NCI-H1417 (cell line): ENCODE measurements at places on chromosomes 3 and 15.

DNA sequence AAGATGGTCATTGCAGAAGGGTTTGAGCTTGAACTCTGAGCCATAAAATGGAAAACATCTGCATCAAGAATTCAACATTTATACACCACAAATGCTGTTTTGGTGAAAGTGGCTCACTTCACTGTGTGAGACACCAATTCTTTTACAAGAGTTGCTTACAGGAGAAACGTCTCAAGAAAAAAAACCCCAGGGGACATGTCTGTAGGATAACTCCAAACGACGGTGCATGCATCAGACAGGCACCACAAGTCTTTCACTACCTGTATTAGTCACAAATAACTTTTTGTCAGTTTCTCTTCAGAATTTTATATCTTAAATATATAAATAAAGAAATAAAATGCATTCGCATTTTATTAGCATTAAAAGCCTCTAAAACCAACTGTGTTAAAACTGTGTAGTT, 164.3 kb downstream of the EFHB start:
- DNase-seq: no peak

DNA sequence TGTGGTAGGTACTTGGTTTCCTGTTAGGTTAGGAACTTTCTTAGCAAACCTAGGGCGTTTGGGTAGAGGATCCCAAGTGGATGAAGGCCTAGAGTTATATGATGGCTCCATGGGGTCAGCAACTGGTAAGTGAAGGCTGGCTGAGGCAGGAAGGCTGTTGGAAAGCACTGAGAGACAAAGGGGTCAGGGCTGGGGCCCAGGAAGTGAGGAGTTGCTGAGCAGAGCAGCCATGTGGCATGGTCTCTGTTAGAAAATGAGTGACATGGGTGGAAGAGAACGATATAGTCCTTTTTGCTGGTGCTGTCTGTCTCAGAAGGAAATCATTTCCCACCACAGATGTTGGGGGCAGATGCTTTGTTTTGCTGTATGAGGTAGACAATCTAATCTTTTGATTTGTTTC, 34.5 kb upstream of the MGLL start:
- no peak for DNase-seq

DNA sequence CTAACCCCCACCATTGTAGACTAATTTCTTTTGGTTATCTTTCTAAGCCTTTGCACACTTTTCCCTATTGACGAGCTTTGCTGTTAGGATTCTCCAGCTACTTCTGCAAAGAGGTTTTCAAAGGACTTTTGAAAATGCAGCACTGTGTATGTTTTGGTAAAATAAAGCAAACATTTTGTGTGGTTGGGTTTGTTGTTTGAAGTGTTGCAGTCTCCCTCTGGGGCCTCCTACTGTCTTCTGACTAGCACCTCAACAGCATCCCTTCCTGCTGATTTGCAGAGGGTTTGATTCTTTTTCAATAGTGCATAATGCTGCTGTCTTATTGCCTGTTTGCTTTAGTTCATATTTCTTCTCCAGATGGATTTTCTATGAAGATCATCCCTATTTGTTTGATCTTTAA, 775.1 kb upstream of the CFAP20DC start:
- DNase-seq: peak; percentile 62

DNA sequence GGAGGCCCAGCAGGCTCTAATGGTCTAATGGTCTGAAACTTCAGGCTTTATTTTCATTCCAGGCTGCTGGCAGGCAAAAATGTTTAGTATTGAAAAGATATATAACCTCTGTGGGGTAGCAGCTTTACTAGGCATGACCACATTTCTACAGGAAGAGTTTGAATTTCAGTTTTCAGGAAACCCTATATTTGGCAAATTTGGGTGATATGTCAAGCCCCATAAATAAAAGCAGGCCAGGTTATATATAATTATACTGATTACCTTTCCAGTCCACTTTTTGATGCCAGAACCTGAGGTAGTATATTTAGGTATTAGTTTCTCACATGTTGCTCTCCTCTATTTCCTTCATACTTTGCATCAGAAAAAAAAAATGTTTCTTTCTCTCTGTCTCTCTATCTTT, 37.2 kb upstream of the PHLDB2 start:
- no peak for DNase-seq

DNA sequence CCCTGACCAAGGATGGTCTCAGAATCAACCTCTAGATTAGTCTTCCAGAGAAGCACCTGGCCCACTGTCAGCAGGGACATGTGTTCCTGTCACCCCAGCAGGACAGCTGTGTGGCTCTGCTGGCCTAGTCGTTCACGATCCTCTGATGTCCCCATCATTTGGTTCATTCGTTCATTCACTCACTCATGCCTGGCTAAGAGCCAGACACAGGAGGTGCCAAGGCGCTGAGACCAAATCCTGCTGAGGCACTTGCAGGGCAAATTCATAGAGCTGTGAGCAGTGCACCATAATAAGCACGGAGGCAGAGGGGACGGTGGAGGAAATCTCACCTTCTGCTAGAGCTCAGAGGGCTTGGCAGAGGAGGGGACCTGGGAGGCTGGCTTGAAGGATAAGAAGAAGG, 49.9 kb upstream of the FGD5 start:
- DNase-seq: no peak
